ENCODE measurements at places on chromosomes 11 and 22.
A peak's percentile ranks its signal among the peaks of the same experiment; 100 is the strongest.

DNA sequence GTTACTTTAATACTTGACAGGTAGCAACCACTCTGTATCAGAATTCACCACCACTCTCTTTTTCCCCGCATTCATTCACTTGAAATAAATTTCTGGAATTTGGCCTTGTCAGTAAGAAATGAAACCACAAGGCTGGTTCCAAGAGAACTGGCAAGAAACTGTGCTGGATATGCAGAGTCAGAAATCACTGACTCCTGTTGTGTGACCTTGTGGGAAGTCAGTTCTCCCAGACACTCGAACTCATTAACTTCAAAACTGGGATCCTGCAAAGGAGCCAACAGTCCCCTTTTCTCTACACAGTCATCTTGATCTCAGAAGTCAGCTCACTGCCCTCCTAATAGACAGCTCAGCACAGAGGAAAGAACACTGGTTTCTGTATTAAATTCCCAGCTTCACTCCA lies 142.7 kb downstream of the LRRC4C start:
- DNase-seq, result no peak

DNA sequence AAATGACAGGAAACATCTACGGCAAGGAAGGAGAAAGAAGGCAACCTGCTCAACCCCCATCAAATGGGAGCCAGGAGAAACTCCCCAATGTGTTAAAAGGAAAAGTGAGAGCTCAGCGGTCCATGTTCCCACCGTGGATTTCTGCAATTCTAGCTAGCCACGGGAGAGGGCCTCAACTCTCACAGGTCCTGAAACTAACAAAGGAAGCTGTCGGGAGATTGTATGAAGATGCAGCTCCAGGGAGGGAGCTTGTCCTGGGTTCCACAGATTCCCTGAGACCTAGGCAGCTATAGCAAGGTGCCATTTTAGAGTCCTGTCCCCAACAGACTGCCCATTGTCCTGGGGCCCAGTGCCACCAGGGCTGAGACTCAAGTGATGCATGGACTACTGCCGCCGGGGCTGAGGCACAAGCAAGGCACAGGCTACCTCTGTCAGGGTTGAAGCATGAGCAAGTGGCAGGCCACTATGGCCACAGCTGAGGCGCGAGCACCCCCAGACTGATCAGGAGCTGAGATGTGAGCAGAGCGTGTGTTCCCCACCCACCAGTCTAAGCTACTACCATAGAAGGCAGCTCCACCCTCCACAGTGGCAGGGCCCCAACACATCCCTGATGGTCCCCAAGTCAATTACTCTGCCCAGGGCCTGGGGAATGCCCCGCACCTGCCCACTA lies 31.3 kb downstream of the RSF1 start:
- peak; percentile 76 for DNase-seq

GRCh38 chr22:35868938-35869337 lies 151.3 kb downstream of the APOL5 start:
- peak; percentile 74 for DNase-seq

- DNase-seq, result no peak
These were observed 810.0 kb downstream of the BRD1 start for GRCh38 chr22:49017482-49018329.

DNA sequence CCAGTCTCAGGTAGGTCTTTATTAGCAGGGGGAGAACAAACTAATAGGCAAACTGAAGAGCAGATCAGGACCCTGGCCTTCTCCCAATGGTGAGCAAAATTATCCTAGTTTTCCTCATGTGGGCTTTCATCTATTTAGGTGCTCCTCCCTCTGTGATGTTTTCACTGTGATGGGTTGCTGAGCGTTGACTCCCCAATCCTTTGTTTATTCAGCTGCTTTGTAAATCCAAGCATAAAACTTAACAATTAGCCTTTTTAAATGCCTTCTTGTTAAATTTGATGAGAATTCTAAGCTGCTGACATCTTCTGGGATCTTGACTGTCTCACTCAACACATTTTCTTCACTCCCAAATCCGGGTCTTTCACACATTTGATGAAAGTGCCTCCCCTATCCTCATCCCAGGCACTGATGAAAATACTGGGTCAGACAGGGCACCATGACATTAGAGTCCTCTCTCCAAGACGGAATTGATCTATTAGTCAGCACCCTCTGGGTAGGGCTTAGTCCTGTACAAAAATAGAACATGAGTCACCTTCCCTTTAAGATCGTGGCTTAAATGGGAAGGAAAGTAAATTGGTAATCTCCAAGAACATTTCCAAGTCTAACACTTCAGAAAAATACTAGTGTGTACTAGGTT lies 199.3 kb upstream of the ISX start:
- DNase-seq, result no peak
